DND-41 (cell line): ENCODE measurements at places on chromosomes 11 and 22.

- DNase-seq = no peak
Observed at GRCh38 chr11:12009617-12010321, 1.3 kb upstream of the DKK3 start.

- no peak for DNase-seq
Observed at GRCh38 chr22:41240377-41241132, at the start of gene CHADL. Gene CHADL, minus strand, starts transcription at chr22:41240931. Its CDS starts 50 bp downstream, at chr22:41240881.

- no peak for DNase-seq
Observed at GRCh38 chr11:119739021-119739703, 10.2 kb upstream of the NECTIN1 start.

DNA sequence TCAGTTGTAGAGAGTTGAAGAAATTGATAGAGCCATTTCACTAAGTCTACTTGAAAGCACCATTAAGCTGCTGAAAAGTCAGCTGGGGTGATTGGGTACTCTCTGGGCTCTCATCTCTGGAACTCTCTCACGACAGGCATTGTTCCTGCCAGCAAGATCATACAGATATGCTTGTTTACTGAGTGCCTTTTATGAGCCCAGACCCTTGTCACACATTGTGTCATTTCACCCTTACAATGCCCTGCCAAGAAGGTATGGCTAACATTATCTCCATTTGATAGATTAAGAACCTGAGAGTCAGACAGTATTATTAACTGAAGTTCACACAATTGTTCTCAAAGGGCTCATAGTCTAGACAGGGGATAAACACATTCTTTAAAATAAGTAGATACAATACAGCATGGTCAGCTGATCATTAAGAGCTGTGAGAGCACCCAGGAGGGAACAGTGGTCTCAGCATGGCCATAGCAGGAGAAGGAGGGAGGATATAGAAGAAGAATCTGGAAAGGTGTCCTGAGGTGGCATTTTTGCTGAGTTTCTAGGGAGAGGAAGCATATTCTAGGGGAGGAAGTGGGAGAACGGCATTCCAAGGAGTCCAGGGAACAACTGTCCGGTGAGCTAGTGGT, 580.5 kb downstream of the INSC start:
- DNase-seq = no peak

GRCh38 chr11:125274309-125274708, 109.8 kb downstream of the PKNOX2 start:
- no peak for DNase-seq

GRCh38 chr22:43007519-43008102, 7.3 kb downstream of the PACSIN2 start:
- no peak for DNase-seq

- DNase-seq = no peak
Observed at GRCh38 chr22:32583074-32583682, 108.6 kb downstream of the FBXO7 start.

DNA sequence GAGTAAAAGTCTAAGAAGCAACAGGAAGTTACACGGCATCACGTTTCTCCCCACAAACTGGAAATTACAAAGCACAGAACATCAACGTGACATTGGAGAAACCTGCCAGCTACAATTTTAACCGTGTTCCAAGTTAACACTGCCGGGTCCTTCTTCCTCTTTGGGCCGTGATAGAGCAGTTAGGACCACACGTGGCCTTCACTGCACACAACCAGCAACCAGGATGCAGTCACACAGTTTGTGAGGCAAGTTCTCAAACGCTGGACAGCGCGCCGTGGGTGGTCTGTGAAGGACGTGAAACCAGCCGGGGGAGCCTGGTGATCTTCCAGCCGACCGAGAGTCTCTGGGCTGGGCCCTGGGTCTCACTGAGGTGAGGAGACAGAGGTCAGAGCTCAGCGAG, 14.6 kb downstream of the C11orf21 start:
- DNase-seq = peak; percentile 3

GRCh38 chr11:8805296-8805695, 105.7 kb upstream of the AKIP1 start:
- no peak for DNase-seq

GRCh38 chr11:89346601-89347000, 144.6 kb downstream of the NOX4 start:
- DNase-seq = no peak

DNA sequence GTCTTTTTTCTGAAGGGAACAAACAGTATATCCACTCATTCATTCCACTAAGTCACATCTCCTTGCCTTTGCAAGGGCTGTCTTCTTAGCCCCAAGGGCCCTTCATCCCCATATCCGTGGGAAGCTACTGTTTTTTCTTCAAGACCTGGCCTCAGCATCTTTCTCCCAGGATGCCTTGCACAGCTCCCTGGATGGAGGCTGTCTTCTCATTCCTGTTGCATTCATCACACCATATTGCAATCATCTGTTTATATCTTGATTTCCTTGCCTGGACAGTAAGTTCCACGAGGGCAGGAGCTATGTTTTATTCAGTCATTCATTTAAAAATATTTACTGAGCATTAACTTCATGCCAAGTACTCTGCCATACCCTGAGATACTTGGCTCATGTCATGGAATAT, 29.3 kb upstream of the NECTIN1 start:
- no peak for DNase-seq

- DNase-seq = no peak
Observed at GRCh38 chr11:76649011-76649410, 21.5 kb downstream of the LRRC32 start.

DNA sequence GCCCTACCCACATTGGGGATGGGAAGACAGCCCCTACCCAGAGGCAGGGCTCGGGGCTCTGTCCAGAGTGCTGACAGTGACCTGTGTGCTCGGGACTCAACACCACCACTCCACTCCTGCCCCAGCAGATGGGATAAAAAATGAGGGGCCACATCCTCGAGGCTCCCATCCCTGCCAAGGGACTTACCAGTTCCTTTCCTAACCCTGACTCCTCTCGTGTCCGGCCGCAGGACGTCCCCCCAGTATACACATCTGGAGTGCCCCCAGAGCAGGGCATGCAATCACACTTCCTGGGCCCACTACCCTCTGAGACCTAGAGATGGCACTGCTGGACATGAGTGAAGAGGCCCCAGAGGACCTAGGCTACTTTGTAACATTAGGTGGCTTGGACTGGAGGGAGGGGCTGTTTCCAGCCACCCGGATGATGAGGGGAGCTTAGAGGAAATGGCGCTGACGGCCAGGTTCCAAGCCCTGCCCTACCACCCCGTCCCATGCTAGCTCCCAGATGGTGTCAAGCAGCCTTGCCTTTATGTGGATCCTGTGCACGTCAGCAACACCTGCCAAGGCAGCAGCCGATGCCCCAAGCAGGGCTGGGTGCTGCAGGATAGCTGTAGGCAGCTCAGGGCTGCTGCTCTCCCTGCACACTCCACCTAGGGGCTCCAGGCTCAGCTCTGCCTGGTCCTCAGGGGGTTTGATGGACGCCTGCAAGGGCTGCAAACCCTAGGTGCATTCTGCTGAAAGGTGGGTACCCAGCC, 86.6 kb downstream of the DGCR2 start:
- DNase-seq = peak; percentile 25

DNA sequence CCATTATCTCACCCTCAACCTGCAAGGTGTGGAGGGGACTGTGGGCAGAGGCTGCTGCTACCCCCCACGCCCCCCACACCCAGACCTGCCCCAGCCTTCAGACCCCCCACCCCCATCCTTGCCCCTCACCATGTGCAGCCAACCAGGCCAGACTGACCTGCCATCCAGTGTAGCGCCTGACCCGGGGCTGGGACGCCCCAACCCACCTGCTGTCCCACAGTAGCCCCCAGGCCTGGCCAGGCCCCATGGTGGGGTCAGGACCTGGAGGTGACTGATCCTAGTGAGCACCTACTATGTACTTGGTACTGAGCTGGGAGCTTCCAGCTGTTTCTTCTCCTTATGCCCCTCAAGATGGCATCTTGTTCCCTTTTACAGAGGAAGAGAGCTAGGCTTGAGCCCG, 113.1 kb downstream of the CACNA1I start:
- DNase-seq = no peak

DNA sequence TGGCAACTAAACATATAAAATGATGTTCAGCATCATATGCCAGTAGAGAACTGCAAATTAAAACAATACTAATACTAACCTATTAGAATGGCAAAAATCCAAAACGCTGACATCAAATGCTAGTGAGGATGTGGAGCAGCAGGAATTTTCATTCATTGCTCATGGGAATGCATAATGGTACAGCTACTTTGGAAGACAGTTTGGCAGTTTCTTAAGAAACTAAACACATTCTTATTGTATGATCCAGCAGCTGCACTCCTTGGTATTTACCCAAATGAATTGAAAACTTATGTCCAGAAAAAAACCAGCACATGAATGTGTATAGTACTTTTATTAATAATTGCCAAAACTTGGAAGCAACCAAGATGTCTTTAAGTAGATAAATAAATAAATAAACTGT, 258.0 kb downstream of the TENM4 start:
- no peak for DNase-seq

GRCh38 chr22:49006207-49007012, 821.3 kb downstream of the BRD1 start:
- no peak for DNase-seq

GRCh38 chr11:104142698-104143097, 21.2 kb downstream of the PDGFD start:
- no peak for DNase-seq

DNA sequence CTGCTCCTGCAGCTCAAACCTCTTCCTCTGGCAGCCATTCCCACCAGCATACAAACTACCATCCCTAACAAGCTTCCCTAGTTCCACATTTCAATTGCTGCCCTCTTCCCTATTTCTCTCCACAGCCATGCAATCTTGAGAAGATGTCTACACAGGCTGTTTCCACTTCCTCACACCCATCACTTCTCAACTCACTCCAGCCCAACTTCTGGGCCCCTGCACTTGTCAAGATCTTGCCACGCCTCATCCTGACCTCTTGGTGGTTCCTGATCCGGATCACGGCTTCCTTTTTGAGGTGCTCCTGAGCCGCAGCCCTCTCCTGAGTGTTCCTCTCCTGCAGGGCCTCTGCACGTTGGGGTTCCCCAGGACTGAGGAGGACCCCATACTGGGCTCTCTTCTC, 22.6 kb downstream of the RPL27A start:
- no peak for DNase-seq

DNA sequence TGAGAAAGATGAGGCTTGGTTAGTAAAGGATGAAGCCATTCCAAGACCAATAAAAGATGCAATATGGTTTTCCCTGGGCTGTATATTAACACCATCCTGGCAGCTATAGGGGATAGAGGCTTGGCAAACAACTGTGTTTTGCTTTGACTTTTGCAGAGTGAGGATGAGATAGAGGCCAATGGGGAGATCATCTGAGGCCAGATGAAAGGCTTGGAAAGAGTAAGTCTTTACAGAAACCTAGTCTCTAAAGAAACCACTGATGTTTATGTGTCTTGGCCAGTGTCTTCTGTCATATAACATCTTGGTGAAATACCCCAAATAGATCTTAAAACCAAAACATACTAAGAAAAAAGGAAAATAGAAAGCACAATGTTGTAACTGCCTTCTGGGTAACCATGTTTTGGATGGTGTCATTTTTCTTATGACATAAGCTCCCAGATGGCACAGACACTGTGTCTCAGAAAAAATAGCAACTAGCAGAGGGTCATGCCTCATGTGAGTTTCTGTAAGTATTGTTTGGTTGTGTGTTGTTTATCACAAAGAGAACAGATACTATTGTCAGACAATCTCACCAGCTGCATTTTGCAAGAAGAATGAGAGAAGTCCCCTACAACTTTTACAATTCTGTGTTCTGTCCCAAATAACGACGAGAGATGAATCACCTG, 305.4 kb downstream of the ST3GAL4 start:
- DNase-seq = no peak

GRCh38 chr22:39446239-39446721, 10.5 kb upstream of the MGAT3 start:
- no peak for DNase-seq

DNA sequence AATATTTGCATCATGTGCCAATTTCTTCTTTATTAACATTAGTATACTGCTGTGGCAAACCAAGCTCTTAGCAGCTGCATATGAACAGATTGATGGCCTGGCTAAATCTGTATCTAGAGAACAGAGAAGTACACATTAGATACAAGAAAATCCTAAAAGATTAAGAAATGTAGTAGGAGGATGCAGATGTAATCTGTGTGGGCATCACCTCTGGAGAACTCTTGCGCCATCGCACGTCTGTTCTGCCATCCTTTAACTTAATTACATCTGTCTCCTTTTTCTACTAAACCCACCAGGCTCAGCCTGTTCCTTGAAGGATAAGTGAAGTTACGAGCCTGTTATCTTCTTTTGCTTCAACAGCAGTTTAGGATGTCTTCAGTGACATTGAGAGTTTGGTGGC, 196.4 kb upstream of the PITPNB start:
- DNase-seq = no peak

GRCh38 chr11:6646071-6646470, 9.5 kb downstream of the DCHS1 start:
- no peak for DNase-seq

DNA sequence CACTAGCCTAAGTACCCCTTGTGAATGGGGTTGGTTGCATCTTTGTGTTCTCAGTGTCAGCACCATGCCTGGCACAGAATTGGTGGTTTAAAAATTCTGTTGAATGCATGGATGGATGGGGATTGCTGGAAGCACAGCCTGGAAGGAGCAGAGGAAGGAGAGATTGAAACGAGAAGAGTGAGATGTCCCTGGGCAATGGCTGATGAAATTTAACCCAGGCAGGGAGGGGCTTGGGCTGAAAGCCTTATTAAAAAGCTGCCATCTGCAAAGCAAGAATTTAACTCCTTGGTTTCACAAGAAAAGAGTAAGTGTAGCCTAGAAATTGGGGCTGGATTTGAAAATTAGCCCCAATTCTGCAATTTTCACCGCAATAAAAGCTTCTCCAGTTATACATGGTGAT, 126.7 kb downstream of the TEAD1 start:
- no peak for DNase-seq

DNA sequence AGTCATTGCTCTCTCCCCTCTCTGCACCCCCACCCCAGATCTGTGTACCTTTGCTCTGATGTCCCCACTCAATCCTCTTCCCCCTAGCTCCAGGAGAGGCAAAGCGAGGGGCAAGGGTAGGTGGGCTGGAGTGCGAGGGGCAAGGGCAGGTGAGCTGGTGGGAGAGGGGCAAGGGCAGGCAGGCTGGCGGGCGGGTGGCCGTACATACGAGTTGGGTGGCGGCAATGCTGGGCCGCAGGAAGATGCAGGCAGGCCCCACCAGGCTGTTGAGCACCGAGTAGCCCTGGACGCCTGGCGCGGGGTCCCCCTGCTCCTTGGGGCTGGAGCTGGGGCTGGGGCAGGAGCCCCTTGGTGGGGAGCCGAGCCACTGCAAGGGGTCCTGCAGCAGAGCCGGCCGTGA, 908 bp downstream of the CABP2 start:
- no peak for DNase-seq

- DNase-seq = no peak
Observed at GRCh38 chr22:47450876-47451475, 688.5 kb downstream of the TBC1D22A start.

DNA sequence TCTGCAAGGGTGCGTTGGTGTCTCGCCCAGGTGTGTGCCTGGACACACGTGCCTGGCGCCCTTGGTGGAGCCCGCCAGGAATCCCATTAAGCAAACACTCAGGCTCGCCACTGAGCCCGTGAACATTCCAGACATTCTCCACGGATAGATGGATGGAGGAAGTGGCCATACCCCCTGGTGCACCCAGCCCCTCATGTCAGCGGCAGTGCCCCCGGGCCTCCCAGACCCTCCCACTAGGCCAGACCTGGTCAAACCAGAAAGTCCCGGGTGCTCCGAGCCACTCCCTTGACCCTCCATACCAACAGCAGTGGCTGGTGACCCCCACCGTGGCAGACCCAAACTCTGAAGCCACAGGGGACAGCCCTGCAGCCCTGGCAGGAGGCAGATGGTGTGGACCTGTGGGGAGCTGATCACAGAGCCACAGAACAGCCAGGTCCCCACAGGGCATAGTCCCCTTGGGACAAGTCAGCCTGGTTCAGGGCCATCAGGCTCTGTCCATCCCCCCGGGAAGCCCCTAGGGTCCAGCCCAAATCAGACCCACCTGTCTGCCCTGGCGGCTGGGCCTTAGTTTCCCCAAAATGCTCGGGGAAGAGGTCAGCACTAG, 1.9 kb downstream of the EPS8L2 start:
- no peak for DNase-seq
